Activated T-helper 9 cell treated with anti-CD3 and anti-CD28 coated beads, Interleukin-2, amount 50 U/mL, for 16 hours (primary cell): ENCODE measurements at places on chromosomes 6 and 20.

DNA sequence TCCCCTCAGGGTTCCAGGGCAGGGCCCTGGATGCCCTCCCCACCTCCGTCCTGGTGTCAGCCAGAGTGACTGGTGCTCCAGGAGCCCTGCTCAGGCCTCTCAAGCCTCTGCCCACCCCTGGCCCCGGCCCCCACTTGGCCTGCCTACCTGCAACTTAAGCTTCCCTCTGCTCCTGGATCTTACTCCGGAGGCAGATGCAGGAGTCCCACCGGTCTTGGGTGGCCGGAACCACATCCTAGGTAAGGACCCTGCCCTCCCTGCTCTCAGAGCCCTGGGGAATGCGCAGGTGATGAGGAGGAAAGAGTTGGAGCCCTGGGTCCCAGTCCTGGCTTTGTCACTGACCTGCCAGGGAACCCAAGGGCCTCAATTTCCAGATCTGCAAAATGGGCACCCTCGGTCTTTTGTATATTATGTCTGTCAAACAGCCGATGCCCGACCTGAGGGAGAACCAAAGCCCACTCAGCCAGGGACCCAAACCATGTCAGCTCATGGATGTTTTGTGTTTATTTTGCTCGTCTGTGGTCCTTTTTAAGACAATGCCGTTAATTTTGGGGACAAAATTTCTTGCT lies 34.5 kb upstream of the BPIFA2 start:
- no peak for DNase-seq

DNA sequence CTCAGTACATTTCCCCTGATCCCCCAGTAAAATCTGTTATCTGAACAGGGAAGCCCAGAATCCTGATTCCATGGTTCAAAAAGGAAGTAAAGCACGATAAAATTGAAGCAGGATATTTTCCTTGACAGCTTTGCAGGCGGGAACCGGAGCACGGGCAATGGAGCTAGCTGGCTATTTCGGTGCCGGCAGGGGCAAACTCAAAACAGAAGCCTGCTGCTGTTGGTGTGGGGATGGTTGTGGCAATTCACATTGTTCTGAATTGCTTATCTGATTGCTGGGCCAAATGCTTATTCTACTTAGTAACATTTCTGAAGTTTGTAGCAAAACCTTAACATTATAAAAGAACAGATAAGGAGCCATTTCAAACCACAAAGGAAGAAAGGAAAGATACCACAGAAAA lies 172.4 kb downstream of the MMS22L start:
- DNase-seq: no peak

DNA sequence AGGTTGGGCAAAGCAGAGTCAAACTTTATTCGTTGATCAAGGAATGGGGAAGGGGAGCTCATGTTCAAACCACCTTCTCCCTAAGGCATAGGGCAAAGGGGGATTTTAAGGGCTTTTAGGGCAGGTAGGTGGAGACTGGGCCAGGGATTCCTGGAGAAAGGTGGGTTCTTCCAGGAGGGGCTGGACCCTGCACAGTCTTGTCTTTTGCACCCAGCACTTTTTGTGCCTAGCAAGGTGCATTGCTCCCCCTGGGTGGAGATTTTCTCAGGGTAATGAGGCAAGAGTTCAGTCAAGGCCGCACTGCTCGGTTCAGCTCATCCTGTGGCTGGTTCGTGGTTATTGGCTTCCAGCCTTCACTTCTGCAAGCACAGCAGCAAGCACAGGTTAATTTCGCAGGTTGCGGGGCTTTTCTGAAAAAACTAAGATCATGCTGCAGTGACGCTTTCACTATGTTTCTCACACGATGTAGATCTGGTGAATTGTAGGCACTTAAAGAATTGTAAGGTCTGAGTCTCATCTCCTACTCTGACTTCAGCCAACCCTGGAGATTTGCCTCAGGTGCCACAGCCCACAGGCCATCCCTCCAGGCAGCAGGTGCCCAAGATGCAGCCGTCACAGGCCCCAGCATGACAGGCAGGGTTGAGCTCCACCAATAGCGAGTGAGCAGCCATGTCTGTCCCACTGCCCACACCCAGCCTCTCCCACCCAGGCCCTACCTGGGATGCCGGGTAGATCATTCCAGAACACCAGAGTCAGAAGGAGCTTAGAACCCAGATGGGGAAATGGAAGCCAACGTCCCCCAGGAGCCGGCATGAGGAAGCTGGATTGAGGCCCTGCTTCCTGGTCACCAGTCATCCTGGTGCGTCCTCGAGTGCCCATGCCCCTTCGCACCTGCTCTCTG lies 37.1 kb downstream of the SUN5 start:
- DNase-seq: peak; percentile 21

GRCh38 chr20:47244451-47244850 lies 112.0 kb downstream of the ZMYND8 start:
- no peak for DNase-seq

- DNase-seq: no peak
Measured at GRCh38 chr6:137361701-137362100, 132.5 kb downstream of the OLIG3 start.
